ENCODE measurements at places on chromosomes 2 and 18.

DNA sequence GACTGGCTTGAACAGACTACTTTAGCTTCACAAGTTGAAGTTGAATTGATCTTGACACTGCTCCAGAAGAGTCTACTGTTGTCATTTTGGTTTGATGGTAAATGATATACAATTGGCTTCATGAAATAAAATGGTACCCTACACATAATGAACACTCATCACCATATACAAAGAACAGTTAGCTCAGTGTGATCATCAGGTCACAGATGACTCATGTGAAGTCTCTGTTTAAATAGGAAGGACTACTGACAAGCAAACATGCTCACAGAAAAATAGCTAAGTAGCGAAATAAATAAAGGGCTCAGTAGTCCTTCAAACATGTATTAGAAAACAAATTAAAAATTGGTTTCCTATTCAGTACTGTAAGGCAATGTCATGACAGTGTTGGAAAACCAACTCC is 96.2 kb downstream of the MEIS1 start:
- DNase-seq: no peak

DNA sequence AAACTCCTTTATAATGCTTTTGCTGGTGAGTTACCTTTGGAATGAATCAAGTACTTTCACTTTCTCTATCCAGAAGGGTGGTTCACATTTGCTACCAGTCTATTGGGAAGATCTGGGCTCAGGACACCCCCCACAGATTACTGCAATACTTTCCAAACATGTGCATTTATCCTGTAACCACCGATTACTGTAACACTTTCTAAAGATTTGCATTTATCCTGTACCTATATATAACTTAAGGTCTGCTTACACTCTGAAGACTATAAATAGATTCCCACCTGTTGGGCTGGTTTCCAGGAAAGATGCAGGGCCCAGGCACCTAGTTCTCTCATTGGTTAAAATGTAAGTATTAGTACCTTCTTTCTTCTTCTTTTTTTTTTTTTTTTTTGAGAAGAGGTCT is 113.0 kb upstream of the NEDD4L start:
- DNase-seq: no peak

DNA sequence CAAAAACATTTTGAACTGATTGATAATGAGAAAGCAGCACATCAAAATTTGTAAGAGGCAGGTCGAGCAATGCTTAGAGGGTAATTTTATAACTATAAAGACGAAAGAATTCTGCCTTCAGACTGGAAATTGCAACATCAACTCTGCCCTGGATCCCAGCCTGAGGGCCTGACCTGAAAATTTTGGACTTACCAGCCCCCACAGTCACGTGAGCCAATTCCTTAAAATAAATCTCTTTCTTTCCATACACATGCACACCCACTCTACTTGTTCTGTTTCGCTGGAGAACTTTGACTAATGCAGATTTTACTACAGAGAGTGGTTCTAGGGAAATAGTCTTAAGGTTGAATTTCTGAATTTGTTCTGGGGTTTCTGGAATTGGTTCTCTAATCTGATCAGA is 14.6 kb upstream of the ACOXL start:
- DNase-seq: no peak

GRCh38 chr2:133438026-133438425 is 130.2 kb downstream of the NCKAP5 start:
- DNase-seq: no peak

DNA sequence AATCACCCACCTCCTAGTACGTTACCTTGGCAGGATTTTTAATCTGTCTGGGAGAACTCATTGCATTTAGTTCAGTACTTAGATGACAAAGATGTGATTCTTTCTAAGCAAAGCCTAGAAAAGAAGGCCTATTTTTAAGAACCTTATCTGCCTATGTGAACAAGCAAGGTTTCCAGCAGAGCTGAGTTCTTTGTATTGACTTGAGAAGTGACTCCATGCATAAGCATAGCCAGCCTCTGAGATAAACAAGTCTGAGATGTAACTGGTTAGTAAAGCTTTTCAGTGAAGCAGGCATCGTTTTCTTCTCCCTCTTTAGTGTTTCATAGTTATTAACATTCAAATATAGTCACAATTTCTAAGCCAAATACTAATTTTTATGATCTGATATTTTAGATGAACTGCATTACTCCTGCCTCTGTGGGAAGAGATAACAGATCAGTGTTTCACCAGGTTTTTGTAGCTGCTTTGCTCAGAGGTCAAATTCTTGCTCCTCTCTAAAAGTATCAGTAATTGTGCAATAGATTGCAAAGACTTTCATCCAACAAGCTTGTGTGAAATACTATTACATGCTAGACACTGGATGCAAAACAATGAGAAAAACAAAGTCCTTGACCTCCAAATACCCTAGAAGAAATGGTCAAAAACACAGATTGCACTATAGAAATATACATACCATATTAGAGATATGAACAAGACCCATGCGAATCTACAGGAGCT is 107.8 kb downstream of the MBD2 start:
- DNase-seq: no peak

GRCh38 chr2:118981632-118982031 is 39.6 kb downstream of the MARCO start:
- no peak for DNase-seq

- no peak for DNase-seq
Measured at GRCh38 chr2:98037206-98037605, 41.5 kb upstream of the TMEM131 start.

- DNase-seq: no peak
Measured at GRCh38 chr2:23449413-23449812, 64.4 kb downstream of the KLHL29 start.

DNA sequence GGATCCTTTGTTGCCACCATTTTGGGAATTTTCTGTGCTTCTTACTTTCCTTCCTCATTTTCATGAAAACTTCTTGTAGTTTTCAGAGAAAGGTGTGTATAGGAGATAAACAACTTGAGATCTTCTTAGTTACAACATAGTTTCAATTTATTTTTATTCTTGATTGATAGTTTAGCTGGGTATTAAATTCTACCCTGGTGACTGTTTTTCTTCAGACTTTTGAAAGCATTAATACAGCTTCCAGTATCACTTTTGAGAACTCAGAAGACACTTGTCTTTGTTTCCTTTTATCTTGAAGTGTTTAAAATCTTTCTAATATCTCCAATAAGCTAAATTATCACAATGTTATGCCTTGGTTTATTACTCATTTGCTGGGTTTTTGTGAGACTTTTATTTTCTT is 167.5 kb upstream of the DPP10 start:
- no peak for DNase-seq

DNA sequence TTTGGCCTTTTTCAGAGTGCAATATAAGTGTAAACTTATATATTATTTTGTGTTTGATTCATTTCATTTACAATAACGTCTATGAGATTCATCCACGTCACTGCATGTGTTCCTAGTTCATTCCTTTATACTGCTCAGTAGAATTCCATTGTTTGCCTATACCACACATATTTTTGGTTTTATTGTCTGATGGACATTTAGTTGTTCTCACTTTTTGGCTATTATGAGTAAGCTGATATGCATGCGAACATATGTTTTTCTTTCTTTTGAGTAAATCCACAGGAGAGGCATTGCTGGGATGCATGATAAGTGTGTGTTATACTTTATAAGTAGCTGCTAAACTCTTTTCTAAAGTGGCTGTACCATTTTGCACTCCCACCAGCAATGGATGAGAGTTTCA is 314.8 kb upstream of the HS6ST1 start:
- no peak for DNase-seq

GRCh38 chr2:21253311-21254027 is 129.7 kb downstream of the TDRD15 start:
- no peak for DNase-seq

DNA sequence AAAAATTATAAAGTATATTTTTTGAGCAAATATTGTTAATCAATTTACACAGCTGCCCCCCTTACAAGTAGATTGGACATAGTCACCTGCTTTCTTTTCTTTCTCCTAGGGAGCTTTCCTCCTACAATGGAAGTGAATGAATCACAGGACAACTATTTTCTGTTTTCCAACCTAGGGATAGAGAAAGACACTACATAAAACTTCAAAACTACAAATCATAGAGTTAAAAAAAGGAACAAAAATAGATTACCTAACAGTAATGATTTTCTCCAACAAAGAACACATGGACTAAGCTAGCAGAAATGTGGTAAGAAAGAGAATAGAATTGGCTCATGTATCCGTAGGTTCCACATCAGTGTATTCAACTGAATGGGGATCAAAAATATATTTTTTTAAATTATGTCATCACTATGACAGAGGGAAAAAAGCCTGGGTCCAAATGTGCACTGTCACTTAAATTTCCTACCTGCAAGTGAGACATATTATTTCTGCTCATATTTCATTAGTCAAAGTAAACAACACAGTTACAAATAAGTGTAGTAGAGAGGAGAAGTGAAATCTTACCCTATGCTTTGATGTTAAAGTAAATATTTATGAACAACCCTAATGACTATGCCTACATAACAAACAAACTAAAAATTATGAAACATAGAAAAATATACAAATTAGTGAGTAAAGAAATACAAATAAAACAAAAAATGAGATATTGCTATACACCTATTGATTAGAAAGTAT is 756.7 kb downstream of the SOCS6 start:
- DNase-seq: no peak

DNA sequence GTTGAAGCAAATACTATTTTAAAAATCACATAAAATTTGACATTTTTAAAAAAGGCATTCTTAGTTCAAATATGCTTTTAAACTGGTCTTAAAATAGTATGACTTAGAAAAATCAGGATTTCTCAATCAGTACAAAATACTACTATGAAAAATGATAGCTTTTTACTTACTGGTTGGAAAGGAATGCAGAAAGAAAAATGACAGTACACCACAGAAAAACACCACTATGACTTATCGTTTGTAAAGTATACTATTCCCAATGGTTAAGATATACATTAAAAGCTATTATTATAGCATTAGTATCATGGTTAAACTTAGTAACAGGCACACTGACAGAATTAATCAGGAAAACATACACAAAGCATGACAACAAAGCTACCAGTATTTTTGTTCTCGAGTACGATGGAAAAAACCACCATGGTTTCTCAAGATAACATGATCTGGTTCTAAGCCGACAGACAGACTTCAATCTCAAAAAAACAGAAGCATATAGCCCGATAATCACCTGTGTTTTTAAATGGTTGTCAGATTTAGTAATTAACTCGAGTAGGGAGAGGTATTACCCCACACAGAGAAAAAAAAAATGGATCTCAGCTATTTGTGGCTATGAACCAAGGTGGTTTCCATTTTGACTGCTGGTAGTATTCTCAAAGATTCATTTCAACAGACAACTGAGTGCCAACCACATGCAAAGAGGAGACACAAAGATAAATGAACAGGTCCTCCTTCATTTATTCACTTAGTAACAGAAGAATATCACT is 39.1 kb downstream of the CUL3 start:
- DNase-seq: no peak

DNA sequence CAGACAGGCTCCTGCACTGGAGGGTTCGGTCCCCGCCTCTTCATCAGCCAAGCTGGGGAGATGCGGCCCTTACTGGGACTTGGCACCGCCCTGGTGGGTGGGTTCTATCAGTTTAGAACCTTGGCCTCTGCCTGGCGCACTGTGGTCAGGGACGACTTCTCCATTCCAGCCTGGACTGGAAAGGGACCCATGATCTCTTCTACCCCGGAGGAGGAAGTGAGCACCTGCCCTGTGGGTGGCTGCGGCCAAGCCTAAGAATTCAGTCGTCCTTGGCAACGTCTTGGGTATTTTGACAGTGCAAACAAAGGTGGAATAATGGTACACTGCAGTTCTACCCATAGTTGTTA is 106.9 kb upstream of the CD302 start:
- peak; percentile 65 for DNase-seq

- no peak for DNase-seq
Measured at GRCh38 chr2:99555404-99555803, 65.6 kb upstream of the REV1 start.

DNA sequence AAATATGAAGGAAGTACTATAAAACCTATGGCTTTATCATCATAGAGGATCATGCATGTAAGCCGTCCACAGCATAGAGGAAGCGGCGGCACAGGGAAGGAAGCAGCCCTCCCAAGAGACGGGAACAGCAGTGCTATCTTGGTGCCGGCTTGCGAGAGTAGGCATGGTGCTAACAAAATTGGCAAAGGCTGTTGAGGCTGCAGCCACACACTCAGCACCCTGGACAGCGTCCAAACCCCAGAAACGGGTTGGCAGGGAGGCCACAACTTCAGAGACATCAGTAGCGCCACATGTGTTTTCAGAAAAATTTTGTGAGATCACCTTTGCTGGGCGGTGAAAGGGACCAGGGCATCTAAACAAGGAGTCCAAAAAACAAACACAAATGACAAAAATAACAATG is 37.7 kb downstream of the NETO1 start:
- no peak for DNase-seq

- no peak for DNase-seq
Measured at GRCh38 chr2:34266908-34267697, 668.0 kb upstream of the FAM98A start.

GRCh38 chr2:214311031-214311533 is 99.8 kb upstream of the VWC2L start:
- DNase-seq: no peak

DNA sequence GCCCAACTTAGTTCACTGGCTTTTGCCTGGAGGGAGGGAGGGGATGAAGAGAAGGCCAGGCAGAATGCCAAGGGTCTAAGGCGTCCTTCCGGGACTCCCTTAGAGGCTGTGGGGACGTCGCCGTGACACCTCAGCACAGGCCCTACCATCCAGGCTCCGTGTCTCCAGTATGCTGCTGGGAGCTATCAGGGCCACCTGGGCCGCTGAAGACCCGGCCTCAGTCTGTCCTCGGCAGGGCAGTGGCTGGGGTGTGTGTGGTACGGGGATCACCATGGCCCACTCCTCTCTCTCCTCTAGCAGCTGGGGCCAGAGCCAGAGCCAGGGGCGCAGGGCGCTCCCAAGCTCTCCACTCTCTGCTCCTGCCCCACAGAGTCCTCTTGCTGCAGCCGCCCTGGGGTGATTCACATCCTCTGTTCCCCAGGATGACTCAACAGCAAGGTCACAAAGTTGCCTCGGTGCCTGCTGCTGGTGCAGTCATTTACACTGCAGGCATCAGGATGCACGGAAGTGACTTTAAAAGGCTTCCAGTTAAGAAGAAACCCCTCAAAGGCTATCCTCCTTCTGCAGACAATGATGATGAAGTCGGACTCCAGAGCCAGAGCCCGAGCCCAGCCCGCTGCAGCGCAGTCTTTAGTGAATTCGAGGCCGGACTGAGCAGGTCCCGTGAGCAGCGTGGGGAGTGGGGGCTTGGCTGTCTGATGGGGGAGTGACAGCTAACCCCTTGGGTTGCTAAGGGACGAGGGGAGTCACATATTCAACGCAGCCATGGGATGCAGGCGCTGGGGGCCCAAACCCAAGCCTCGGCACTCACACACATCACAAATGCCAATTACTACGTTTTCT is 31.9 kb downstream of the SNORC start:
- DNase-seq: no peak

GRCh38 chr18:36392164-36392978 is 94.9 kb downstream of the FHOD3 start:
- no peak for DNase-seq

- no peak for DNase-seq
Measured at GRCh38 chr2:148402786-148403185, 241.8 kb upstream of the EPC2 start.

GRCh38 chr2:30445266-30445821 is 1.7 kb upstream of the LCLAT1 start:
- DNase-seq: no peak
